ENCODE measurements at places on chromosomes 7 and 10.

- peak; percentile 28 for ATAC-seq
Measured at GRCh38 chr10:124476043-124476725, 14.6 kb downstream of the LHPP start.

DNA sequence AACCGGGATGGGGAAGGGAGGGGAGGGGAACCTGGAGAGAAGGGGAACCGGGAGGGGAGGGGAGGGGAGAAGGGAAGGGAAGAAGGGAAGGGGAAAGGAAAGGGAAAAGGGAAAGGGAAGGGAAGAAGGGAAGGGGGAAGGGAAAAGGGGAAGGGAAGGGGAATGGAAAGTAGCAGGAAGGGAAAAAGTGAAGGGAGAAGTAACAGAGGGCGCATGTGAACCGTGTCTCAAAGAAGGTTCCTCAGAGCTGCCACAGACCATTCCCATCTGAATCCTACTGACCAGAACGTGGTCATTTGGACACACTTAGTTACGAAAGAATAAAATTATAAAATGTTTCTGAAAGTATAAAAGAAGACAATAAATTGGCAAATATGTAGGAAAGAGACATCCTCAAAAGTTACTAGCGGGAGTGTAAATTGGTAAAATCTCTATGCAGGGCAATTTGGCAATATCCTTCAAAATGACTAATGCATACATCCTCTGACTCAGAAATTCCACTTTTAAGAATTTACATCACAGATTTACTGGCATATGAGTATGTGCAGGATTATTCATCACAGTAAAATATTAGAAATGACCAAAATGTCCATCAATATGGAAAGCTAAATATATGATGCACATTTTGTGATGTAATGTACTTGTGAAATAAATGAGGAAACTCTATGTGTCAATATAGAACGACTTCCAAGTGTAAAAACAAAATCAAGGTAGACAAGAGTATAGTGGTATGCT, 12.9 kb downstream of the C10orf67 start:
- ATAC-seq: no peak

DNA sequence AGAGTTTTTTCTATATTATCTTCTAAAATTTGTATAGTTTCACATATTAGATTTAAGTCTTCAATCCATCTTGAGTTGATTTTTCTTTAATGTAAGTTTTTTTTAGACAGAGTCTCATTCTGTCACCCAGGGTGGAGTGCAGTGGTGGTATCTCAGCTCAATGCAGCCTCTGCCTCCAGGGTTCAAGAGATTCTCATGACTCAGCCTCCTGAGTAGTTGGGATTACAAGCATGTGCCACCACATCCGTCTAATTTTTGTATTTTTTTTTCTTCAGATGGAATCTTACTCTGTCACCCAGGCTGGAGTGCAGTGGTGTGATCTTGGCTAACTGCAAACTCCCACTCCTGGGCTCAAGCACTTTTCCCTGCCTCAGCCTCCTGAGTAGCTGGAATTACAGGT, 143.4 kb upstream of the ZNF92 start:
- ATAC-seq: no peak

GRCh38 chr10:1560535-1561192, 176.7 kb downstream of the ADARB2 start:
- ATAC-seq: peak; percentile 47

DNA sequence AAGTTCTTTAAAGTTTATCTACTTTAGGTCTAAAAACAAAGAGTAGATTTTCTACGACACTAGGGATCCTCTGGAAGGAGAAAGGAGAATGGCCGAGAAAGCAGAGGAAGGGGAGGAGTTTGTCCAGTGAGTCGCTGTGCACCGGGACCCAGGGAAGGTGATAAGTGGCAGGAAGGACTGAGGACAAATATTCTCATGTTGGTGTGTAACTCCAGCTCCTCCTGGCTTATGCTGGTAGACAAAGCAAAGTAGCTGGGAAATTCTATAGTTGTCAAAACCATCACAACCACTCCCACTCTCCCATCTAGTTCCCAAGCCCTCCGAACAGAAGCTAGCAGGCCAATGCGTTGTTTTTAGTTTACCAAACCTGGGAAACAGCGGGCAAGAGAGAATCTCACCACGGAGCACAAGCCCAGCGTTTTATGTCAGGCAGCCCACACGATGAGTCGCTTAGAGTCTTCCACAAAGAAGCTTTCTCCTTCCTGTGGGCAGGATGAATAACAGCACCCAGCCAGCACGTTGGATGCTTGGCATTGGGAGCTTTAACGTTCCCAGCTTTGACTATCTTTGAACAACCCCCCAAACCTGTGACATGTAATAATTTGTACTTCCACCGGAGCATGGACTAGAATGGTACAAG, 32.9 kb upstream of the JCAD start:
- ATAC-seq: no peak

DNA sequence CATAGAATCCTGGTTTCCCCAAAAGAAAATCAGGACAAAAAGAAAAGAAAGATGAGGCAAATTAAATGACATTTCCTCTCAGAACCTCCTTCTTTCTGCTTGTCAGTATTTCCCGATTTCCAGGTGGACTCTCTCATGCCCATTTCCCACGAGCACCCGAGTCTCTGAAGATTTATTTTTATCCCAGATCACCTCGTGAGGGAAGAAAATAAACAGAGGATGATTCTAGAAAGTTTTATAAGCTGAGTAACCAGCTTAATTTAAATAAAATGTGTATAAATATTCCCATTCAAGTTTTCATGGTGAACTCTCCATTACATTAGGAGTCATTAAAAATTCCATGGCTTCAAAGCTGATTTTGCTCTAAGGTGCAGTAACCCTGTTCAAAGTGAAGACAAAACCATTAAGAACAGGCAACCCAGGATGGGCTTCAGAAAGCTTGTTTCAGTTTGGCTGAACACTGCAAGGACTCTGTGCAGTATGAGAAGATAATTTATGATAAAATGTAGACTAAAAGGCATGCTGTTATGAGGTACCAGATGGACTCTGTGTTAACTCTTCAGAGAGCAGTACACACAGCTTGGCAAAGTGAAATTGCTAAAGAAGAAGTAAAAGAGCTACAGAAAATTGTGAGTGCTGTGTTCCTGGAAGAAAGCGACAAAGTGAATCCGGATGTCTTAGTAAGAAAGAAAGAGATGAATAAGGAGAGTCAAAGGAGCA, 521.3 kb upstream of the LRRN3 start:
- no peak for ATAC-seq

GRCh38 chr10:98158576-98158975, 24.1 kb downstream of the R3HCC1L start:
- ATAC-seq: no peak

DNA sequence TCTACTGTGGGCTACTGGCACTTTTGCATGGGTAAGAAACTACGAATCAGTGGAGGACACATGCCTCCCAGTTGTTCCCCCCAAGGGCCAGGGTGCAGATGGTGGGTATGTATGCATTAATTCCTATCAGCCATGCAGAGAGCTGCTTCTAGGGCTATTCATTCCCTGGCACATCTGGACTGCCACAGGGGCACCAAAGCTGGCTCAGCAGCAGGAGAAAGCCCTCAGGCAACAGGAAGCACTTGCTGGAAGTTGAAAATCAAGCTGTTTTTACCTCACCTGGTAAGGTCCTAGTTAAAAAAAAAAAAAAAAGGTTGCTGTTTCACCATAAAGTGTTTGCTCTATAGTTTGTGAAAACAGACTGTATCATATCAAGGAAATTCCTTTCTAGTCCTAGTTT, 1342.6 kb downstream of the REEP3 start:
- ATAC-seq: no peak

DNA sequence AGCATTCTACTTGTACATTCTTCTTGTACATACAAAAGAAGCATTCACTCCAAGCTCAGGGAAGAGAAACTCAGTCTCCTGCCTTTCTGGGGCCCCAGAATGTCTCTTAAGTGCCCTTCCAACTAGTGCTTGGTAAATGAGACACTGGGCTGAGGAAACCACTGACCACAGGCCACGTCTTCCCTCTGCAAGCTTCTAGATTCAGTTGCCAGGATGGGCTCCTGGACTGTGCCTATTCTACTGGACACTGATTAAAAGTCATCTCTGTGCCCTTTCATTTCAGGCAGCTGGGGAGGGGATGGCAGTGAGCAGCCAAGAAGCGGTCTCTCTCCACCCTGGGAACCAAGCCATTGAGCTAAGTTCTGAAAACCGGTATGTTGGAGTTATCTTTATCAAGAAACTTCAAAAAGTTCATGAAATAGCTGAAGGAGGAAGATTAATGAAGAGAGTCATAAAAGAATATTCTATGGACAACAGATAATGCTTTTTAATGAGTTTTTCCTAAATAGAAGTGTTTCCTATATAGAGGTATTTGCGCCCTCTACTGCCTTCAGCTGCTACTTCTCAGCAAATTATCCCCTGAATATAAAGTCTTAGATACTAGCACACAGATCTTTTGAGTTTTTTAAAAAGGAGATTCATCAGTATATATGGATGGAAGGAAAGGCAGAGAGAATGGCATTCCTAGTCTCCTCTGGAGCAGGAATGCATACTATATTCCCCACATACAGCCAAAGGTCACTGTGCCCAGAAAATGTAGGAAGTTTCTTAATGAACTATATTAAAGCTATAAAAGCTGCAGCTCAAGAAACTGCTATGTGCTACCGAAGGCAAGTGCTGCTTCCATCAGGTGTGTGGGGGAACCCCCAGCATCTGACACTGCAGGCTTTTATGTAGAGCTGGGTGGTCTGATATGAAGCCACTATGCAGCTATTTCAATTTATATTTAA, 8.4 kb upstream of the IFIT1B start:
- ATAC-seq: no peak

DNA sequence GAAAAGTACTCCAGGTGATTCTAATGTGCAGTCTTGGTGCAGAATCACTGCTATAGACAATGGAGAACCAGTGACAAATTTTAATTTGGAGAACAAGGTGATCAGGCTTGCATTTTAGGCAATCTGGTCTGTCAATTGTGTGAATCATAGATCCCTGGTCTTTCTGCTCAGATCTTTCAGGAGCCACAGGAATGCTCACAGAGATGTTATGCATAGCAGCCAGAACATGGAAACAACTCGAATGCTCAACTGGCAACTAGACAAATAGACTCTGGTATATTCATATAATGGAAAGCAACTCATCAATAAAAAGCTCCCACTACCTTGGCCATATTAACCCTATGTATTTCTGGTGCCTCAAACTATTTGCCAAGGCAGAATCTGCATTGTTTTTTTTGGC, 209.1 kb downstream of the PHF14 start:
- no peak for ATAC-seq

GRCh38 chr10:97922022-97922758, 72.5 kb downstream of the GOLGA7B start:
- ATAC-seq: no peak

GRCh38 chr7:10977113-10977512, 3.4 kb downstream of the PHF14 start:
- ATAC-seq: no peak

- ATAC-seq: no peak
Measured at GRCh38 chr7:32560075-32560474, 64.8 kb downstream of the AVL9 start.

DNA sequence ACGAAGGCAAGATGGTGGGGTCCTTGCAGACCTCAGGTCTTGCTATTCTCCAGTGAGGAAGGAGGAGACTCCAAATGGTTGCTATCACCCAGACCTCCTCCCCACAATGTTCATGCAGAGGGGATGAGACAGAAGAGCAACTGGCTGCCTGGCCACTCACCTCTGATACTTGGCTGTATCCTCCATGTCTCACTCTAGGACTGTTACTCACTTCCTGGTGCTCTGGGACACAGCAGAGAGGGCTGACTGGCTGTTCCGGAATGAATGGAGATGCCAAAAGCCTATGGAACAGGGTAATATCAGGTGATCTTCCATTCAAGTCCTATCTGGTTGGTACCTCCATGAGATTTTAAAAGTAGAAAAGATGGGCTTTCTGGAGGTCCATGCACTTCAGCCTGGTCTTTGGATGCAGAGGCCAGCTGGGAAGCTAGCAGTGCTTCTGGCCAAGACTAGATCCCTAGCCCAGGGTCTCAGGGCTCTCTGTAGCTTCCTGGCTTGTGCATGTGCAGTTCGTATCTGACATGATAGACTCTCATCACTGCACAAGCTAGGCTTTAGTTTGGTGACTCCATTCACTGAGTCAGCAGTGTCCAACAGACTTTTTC, 27.0 kb upstream of the ABI1 start:
- ATAC-seq: no peak

- peak; percentile 81 for ATAC-seq
Measured at GRCh38 chr10:132563485-132564248, 26.1 kb downstream of the INPP5A start.

DNA sequence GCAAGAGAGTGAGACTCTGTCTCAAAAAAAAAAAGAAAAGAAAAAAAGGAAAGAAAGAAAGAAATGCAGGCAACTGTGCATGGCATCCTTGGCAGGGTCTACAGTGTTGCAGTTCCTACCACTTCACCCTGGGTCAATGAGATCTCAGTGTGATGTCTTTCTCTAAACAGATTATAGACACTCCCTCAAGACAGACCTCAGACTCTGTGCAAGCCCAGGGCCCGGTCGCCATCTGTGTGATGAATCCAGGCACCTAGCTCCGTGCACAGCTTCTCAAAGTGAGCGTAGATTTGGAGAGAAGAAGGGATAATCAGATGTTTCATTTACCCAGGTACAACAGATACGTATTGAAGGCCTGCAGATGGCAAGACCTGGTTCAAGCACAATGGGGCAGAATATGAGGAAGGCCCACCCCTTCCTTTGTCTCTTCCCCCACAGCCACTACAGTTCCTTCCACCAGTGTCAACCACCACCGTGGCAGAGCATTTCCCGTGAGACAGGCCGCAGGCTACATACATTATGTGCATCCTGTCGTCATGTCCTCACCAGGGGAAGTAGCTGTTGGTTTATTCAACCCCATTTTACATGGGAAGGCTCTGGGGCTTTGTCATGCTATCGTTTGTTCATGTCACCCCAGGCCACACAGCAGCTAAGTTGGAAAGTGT, 471.7 kb upstream of the GALNT17 start:
- no peak for ATAC-seq

DNA sequence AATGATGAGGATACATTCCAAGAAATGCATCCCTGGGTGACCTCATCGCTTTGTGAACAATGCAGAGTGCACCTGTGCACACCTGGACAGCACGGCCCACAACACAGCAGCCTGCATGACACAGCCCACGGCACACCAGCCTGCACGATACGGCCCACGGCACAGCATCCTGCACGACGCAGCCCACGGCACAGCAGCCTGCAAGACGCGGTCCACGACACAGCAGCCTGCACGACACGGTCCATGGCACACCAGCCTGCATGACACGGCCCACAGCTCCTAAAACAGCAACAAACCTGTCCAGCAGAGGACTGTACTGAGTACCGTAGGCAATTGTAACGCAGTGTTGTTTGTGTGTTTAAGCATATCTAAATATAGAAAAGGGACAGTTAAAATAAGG, 134.7 kb upstream of the PPP2R2D start:
- ATAC-seq: no peak
